Stimulated activated naive CD8-positive, alpha-beta T cell treated with anti-CD3 and anti-CD28 coated beads, Interleukin-15, Interleukin-2, amounts not matched to agents 100 U/mL and 50 U/mL, for 24 hours (primary cell): ENCODE measurements at places on chromosomes 6 and 20.

GRCh38 chr6:125213939-125214338 is 60.4 kb downstream of the TPD52L1 start:
- no peak for DNase-seq

DNA sequence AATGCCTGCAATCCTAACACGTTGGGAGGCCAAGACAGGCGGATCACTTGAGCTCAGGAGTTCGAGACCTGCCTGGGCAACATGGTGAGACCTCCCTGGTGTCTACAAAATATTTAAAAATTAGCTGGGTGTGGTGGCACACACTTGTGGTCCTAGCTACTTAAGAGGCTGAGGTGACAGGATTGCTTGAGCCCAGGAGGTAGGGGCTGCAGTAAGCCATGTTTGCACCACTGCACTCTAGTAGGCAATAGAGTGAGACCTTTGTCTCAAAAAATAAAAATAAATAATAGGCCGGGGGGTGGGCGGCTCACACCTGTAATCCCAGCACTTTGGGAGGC is 18.3 kb upstream of the RIPOR3 start:
- DNase-seq: no peak

GRCh38 chr20:63592661-63593060 is 18.6 kb upstream of the HELZ2 start:
- no peak for DNase-seq

- DNase-seq: no peak
Measured at GRCh38 chr6:13203145-13203544, 125.2 kb downstream of the TBC1D7 start.

DNA sequence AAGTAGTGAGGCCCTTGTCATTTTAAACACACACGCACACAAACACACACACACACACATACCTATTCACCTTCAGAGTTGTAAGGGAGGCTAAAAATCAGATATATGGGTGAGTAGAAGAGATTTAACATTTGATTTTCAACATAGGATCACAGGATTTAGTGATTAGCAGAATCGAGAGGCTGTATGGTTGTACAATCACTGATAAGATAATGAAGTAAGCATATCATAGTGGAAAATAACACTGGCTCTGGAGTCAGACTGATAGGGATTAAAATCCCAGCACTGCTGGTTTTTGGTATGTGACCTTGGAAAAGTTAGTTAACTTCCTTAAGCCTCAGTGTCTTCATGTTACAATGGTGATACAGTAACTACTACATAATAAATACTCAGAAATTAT is 40.8 kb downstream of the RNF217 start:
- no peak for DNase-seq

DNA sequence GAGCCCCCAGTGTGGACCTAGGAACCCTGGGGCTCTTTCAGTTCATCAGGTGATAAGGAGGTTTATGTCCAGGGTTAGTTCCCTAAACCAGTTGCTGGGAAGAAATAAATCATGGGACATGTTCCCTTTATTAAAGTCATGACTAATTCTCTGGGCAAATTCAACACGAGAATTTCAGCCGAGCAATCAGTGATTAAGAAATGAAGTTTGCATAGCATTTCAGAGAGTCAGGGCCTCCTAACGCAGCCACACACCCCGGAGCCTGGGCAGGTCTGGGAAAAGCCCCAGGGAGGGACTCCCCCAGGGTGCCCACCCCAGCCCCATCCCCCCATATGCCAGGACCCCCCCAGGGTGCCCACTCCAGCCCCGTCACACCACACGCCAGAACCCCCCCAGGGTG is 20.1 kb downstream of the SLCO4A1 start:
- no peak for DNase-seq

DNA sequence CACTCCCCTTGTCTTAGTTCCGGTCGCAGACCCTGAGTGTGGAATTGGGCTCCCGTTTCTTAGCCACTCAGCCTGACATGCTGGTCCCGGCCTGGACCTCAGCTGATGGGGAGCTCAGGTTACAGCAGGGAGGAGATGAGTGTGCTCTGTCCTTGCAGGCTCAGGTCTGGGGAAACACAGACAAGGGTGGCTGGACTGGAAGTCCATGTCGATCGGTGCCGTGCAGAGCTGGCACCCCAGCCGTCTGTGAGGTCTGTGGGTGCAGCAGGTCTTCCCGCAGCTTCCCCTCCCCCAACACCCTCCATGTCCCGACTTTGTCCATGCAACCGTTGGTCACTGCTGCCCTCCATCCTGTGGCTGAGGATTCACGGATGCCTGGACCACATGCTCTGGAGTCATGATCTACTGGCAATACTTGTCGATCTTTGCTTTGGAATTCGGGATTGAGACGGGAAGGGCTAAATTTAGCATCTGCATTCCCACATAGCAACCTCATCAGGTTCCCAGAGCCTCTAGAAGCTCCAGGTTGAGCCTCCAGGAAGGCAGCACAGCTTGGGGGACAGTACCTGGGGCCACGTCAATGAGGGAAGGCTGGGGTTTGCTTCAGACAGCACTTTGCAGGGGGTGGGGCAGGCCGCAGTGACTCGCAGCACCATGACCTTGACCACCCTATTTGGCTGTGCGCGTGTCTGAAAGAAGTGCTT is 118.8 kb downstream of the PSMB1 start:
- no peak for DNase-seq
